ENCODE measurements at places on chromosomes 1 and 21. TPM values are rescaled to one million over a fixed set of nuclear protein-coding genes. Genes with fewer than 3 reads are reported as not detected.

DNA sequence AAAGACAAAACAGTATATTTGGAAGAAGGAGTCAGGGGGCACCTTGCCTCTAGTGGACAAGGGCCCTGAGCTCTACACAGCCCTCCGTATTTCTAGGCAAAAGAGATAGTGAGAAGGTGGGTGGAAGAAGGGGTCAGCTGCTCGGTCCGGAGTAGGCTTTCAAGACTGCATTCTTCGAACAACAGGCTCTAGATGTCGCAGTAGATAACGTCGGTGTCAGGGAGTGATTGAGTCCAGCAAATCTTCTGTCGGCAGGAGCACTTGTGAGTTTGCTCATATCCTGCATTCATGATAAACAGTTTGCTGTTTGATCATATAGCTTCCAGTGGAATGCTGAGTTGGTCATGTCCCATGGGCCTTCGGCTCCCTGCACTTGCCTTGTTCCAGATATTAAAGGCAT is 36.8 kb downstream of the DIPK1A start:
- DNase-seq = peak; percentile 24

The CFAP126 gene
- total RNA-seq = not detected

The KIF2C gene
- 39.0 TPM for total RNA-seq

GRCh38 chr1:36148821-36149236 is 457 bp downstream of the TRAPPC3 start:
- no peak for DNase-seq

GRCh38 chr21:44694776-44695175 is 2.2 kb upstream of the KRTAP10-12 start:
- no peak for DNase-seq

The CHD5 gene
- total RNA-seq = 0.07 TPM

The PGBD5 gene
- 0.05 TPM for total RNA-seq

DNA sequence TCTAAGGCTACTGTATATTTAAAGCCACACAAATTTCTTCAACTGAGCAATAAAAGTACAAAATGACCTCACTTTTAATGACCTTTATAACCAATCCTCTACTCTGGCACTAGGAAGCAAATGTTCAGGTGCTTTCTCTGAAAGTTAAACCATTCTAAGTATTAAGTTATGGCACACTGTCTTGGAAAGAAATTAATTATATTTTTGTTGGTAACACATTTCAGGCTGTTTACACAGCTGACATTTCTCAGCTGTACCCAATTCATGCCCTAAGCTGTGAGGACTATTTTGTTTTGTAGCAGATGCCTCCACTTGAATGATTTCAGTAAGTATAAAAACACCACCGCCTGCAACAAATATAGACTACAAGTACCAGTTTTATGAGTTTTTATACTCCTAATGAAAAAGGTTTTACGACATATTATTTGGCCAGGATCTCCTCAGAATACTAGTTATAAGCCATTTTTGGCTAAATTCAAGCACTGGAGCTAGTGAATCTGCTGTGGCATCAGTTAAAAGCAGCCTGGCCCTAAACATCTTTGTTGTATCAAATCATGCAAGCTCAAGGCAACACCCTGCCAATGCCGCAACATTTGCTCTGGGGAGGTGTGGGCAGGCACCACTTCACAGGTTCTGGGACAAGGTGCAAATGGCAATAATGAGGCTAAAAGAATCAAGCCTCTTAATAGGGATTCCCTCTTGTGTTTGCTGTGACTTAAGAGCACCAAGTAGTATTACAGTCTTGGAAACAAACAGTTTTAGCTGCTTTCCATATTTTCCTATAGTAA is 228.4 kb upstream of the DMRTA2 start:
- no peak for DNase-seq

The FCAMR gene
- total RNA-seq = not detected

DNA sequence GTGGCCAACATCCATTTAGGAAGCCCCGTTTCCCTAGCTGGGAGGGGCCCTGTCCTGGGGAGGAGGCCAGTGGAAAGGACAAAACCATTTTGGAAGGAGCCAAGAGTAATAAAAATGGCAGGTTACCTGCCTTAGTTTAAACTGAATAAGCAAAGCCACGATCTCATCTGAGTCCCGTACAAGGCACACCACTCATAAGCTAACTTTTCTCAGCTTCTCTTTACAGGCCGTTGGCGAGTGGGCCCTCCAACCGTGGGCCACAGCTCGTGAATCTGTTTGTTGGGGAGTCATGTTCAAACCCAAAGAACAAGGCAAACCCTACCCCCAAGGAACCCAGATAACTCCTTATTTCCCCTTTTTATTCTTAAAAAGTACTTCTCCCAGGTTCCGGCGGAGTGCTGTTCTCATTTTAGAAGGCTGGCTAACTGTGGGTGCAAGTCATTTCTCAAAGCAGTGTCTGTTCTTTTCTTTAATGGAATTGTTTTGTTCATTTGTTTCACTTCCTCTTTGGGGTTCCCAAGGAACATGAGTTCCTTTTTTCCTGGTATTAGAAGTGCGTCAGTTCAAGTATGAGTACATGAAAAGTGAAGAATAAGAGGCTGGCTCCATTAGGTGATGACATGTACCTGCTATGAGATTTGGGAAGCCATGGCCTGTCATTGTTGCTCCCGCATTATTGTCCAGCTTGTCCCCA is 89.0 kb downstream of the PSMG1 start:
- DNase-seq = no peak

- DNase-seq = no peak
These were observed 19.3 kb upstream of the POFUT2 start for GRCh38 chr21:45306832-45307571.

The VPS26C gene
- 65.5 TPM for total RNA-seq

The ANGPTL7 gene
- total RNA-seq = not detected

The CAMK2N1 gene
- 20.5 TPM for total RNA-seq

The SYTL1 gene
- total RNA-seq = not detected

DNA sequence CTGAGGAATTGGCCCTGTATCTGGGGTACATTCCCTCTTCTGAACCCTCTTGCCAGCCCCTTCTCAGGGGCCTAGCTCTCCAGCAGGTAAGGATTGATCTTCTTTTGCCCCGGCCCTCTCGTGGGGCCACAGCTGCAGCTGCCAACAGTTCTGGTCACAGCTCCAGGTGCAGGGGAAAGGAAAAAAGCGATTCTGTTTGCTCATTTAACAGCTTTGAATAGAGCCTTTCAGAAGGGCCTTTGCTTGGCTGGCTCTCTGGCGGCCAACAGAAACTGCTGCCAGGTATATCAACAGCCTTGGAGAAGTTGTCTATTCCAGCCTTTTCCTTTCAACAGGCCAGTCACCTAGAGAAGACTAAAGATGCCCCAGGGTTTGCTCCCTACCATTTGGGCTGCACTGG is 16.1 kb upstream of the FMOD start:
- no peak for DNase-seq

GRCh38 chr1:70818401-70818800 is 229.2 kb downstream of the PTGER3 start:
- DNase-seq = no peak

- no peak for DNase-seq
These were observed 755 bp upstream of the THRAP3 start for GRCh38 chr1:36223381-36223995.

The SPRR1B gene
- not detected for total RNA-seq

- no peak for DNase-seq
These were observed 73.5 kb downstream of the NOS1AP start for GRCh38 chr1:162142968-162143367.

The CYP4X1 gene
- not detected for total RNA-seq

- no peak for DNase-seq
These were observed 1.1 kb downstream of the MGST3 start for GRCh38 chr1:165632152-165632469.
